Vagina (tissue), 2 donors: ENCODE measurements at places on chromosomes 13 and 19.
A peak's percentile ranks its signal among the peaks of the same experiment; 100 is the strongest.

GRCh38 chr13:48862572-48862971 is 113.1 kb upstream of the FNDC3A start:
- no peak for DNase-seq
- no peaks in the 10 kb centered on the region for H3K27me3 ChIP-seq
- H3K4me1 ChIP-seq = no peaks in the 10 kb centered on the region
- H3K27ac ChIP-seq = no peak overlapping the region
- H3K4me3 ChIP-seq = no peak overlapping the region
- no peaks in the 10 kb centered on the region for H3K36me3 ChIP-seq

GRCh38 chr13:94656766-94657165 is 55.1 kb downstream of the GPR180 start:
- H3K4me1 ChIP-seq = no peaks in the 10 kb centered on the region
- no peaks in the 10 kb centered on the region for H3K36me3 ChIP-seq
- H3K27me3 ChIP-seq = no peaks in the 10 kb centered on the region
- no peak overlapping the region for H3K27ac ChIP-seq
- no peak for DNase-seq

DNA sequence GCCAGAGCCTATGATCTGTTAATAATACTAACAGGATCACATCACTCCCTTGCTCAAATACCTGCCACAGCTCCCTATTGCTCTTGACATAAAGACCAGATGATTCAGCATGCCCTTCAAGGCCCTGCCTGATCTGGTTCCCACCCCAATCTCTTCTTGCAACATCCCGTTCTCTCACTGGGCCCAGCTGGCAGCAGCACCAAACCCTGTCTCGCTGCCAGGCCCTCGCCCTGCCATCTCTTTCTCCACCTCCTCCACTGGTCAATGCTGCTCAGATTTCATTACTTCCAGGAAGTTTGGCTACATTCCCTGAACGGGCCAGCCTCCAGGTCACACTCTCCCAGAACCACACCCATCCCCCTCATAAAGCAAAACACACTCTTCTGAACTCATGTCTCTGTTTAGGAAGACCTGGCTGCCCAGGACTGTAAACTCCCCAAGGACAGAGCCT is 8.6 kb upstream of the BCAT2 start:
- H3K4me3 ChIP-seq = no peak overlapping the region
- no peak for DNase-seq
- no peaks in the 10 kb centered on the region for H3K27me3 ChIP-seq

DNA sequence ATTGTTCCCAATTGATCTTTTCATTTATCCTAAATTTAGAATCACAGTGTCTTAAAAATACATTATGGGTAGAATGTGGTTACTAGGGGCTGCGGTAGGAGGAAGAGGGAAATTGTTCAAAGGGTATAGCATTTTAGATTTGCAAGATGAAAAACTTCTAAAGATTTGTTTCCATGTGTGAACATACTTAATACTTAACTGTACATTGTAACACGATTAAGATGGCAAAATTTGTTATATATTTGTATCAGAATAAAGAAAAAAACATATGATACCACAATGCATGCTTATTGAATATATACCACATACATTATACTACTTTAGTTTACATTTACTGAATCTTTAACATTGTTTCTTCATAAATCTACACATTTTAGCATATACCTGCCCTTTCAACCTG is 677.3 kb upstream of the PCDH20 start:
- H3K27ac ChIP-seq = no peak overlapping the region
- H3K4me1 ChIP-seq = no peaks in the 10 kb centered on the region
- H3K4me3 ChIP-seq = no peak overlapping the region
- H3K36me3 ChIP-seq = peaks cover 2% of the 10 kb centered on the region
- DNase-seq = no peak

- no peaks in the 10 kb centered on the region for H3K27me3 ChIP-seq
- no peaks in the 10 kb centered on the region for H3K36me3 ChIP-seq
- DNase-seq = no peak
- peak overlapping the region; percentile 71 for H3K4me3 ChIP-seq
These were observed 638 bp downstream of the USPL1 start for GRCh38 chr13:30618186-30618929.

- no peaks in the 10 kb centered on the region for H3K27me3 ChIP-seq
- DNase-seq = no peak
- no peak overlapping the region for H3K27ac ChIP-seq
- peaks cover 21% of the 10 kb centered on the region for H3K4me1 ChIP-seq
- H3K4me3 ChIP-seq = no peak overlapping the region
These were observed 5.0 kb downstream of the FOSB start for GRCh38 chr19:45472563-45473366.

- no peak overlapping the region for H3K27ac ChIP-seq
- no peaks in the 10 kb centered on the region for H3K4me1 ChIP-seq
- H3K4me3 ChIP-seq = no peak overlapping the region
- no peaks in the 10 kb centered on the region for H3K36me3 ChIP-seq
These were observed 1162.3 kb downstream of the SLITRK1 start for GRCh38 chr13:82719987-82720386.

- no peaks in the 10 kb centered on the region for H3K36me3 ChIP-seq
- H3K4me1 ChIP-seq = peaks cover 25% of the 10 kb centered on the region
These were observed at the start of gene DLL3 for GRCh38 chr19:39498798-39499642. TSS of gene DLL3 (plus strand) at chr19:39498947. CDS start at chr19:39498975, 28 bp downstream.

DNA sequence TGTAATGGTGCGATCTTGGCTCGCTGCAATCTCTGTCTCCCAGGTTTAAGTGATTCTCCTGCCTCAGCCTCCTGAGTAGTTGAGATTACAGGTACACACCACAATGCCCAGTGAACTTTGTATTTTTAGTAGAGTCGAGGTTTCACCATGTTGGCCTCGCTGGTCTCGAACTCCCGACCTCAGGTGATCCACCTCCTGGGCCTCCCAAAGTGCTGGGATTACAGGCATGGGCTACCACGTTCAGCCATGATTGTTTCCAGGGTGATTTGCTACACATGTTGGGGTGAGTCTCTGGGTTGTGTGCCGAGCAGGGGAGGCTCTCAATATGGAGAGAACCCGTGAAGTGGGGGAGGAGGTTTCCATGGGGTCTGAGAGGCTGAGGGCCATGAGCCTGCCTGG is 24.8 kb upstream of the CEACAM21 start:
- DNase-seq = no peak
- H3K4me1 ChIP-seq = no peaks in the 10 kb centered on the region
- H3K4me3 ChIP-seq = no peak overlapping the region
- no peaks in the 10 kb centered on the region for H3K36me3 ChIP-seq

DNA sequence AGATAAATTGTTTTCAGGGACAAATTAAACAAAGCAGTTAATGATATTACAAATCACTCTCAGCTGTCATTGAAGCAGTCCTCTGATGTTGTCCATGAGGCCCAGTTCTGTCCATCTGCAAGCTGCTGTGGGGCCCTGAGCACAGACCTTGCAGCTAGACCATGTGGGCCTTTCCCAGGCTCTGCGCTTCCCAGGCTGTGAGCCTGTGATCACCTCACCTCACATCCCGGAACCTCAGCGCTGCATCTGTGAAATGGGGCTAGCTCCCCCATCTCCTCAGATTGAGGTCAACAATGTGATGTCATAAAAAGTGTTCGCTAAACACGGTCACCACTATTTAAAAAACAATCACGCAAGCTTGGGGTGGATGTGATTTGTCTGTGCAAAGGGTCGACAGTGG is 51.9 kb upstream of the UQCRFS1 start:
- no peak overlapping the region for H3K4me3 ChIP-seq
- no peak overlapping the region for H3K27ac ChIP-seq
- no peaks in the 10 kb centered on the region for H3K36me3 ChIP-seq
- no peaks in the 10 kb centered on the region for H3K27me3 ChIP-seq
- DNase-seq = peak; percentile 65

- no peaks in the 10 kb centered on the region for H3K27me3 ChIP-seq
- no peak overlapping the region for H3K27ac ChIP-seq
- H3K4me1 ChIP-seq = peaks cover 42% of the 10 kb centered on the region
- H3K4me3 ChIP-seq = no peak overlapping the region
- H3K36me3 ChIP-seq = no peaks in the 10 kb centered on the region
These were observed 120.0 kb upstream of the RNF113B start for GRCh38 chr13:98297051-98297450.

DNA sequence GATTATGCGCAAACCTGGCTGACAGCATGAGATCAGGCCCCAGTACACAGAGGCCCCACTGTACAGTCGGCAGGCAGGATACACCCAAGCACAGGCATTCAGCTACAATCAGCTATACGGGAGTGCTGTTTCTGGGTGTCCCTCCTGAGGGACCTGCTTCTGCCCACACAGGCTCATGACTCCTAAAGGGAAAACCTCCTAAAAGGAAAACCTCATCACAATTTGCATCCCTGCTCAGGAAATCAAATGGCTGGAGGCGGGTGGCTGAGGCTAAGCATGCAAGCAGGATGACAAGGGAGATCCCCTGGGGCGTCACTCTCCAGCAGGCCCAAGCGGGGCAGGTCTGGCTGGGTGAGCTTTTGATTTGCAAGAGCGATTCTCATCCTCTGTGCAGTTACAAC is 99.8 kb downstream of the CRYL1 start:
- no peaks in the 10 kb centered on the region for H3K27me3 ChIP-seq
- H3K4me1 ChIP-seq = no peaks in the 10 kb centered on the region
- H3K4me3 ChIP-seq = no peak overlapping the region
- DNase-seq = no peak

- H3K27ac ChIP-seq = peak overlapping the region; percentile 93
- no peaks in the 10 kb centered on the region for H3K27me3 ChIP-seq
- H3K4me1 ChIP-seq = peaks cover 33% of the 10 kb centered on the region
- H3K36me3 ChIP-seq = no peaks in the 10 kb centered on the region
These were observed 493 bp upstream of the LHFPL6 start for GRCh38 chr13:39603424-39603947.

GRCh38 chr13:46104868-46105267 is at the start of gene CPB2:
TSS of gene CPB2 (minus strand) at chr13:46105033. CDS start at chr13:46105009, 24 bp downstream.
- H3K27me3 ChIP-seq = no peaks in the 10 kb centered on the region
- H3K36me3 ChIP-seq = no peaks in the 10 kb centered on the region
- no peak within 1 kb of the TSS for H3K27ac ChIP-seq
- no peak for DNase-seq
- no peaks in the 10 kb centered on the region for H3K4me1 ChIP-seq

DNA sequence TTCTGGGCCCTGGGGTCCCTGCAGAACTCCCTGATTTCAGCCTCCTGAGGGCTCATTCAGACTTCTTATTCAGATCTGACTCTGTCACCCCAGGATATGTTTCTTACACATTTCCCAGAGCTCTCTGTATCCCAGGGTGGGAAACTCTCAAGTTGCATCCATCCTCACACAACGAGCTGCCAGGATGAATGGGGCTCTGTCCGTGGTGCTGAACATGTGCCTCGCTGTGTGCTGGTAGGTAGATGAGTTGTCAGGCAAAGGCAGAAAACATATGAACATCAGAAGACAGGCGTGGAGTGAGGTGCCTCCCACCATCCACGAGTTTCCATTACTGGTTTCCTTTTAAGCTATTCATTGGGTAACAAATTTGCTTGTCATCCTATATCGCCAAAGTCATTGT is 11.4 kb upstream of the IGFL1 start:
- no peak overlapping the region for H3K4me3 ChIP-seq
- H3K27me3 ChIP-seq = no peaks in the 10 kb centered on the region
- no peak for DNase-seq
- no peak overlapping the region for H3K27ac ChIP-seq

DNA sequence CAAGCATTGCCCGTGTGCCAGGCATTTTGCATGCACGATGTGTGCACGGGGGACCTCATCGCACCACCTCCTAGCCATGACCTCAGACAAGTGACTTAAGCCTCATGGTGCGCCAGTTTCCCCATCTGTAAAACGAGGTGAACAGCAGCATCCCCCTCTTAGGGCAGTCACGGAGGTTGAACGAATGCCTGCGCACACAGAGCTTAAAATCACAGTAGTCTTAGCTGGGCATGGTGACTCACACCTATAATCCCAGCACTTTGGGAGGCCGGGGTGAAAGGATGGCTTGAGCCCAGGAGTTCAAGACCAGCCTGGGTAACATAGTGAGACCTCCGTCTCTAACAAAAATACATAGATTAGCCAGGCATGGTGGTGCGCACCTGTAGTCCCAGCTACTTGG is 48.6 kb downstream of the PIN1 start:
- H3K36me3 ChIP-seq = no peaks in the 10 kb centered on the region
- no peak overlapping the region for H3K4me3 ChIP-seq
- H3K27ac ChIP-seq = no peak overlapping the region

- H3K4me3 ChIP-seq = no peak overlapping the region
- no peak for DNase-seq
- H3K27me3 ChIP-seq = no peaks in the 10 kb centered on the region
- H3K27ac ChIP-seq = no peak overlapping the region
- H3K36me3 ChIP-seq = no peaks in the 10 kb centered on the region
- H3K4me1 ChIP-seq = no peaks in the 10 kb centered on the region
These were observed 43.3 kb downstream of the DZIP1 start for GRCh38 chr13:95601216-95601615.

DNA sequence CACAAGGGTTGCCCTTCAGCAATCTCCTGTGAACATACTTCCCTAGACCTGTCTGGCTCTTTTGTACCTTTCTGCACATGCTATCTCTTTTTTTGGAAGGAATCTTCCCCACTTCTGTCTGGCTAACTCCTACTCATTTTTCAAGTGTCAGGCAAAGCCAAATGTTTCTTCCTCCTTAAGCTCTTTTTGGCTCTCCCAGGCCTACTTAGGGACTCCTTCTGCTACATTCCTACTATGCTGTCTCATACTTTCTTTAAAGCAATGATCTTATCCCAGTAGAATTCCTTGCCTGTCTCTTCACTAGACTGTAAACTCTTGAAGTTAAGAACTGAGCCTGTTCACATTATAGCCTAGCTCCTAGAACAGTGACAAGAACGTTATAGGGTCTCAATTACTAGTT is 114.9 kb upstream of the WASF3 start:
- no peak for DNase-seq
- H3K27me3 ChIP-seq = no peaks in the 10 kb centered on the region
- no peak overlapping the region for H3K27ac ChIP-seq
- H3K4me3 ChIP-seq = no peak overlapping the region
- no peaks in the 10 kb centered on the region for H3K4me1 ChIP-seq

DNA sequence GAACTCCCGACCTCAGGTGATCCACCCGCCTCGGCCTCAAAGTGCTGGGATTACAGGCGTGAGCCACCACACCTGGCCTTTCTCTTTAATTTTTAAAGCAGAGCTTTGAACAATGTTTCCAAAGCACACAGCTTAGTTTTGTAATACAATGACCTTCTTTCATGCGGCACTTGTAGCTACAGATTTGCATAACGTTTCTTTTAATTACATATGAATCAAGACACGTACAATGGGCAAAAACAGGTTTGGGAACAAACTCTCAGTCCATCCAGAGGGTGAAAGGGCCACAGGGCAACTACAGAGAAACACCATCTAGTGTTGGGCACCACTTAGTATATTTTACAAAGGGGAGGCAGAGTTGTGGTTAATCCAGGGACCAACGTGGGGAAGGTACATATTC is 19.0 kb upstream of the S1PR4 start:
- peaks cover 11% of the 10 kb centered on the region for H3K4me1 ChIP-seq
- H3K27ac ChIP-seq = no peak overlapping the region
- no peak for DNase-seq
- H3K36me3 ChIP-seq = no peaks in the 10 kb centered on the region
- H3K27me3 ChIP-seq = no peaks in the 10 kb centered on the region

DNA sequence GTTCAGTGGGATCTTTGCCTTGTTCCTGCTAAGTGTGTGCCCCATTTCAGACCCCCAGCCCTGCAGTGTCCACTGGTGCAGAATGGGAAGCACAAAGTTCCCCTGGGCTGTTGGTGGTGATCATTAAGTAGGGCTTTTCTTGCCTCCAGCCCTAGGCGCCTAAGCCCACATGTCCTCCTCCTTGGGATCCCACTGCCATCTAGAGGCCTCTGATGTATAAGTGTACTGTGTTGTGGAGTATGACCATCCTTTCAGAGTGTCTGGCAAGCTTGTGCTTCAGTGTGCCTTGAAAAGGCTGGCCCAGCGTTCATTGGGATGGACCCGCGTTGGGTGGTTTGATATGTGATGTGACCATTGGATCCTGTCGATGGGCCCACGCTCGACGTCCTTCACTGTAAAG is 71.2 kb downstream of the WASF3 start:
- H3K4me1 ChIP-seq = no peaks in the 10 kb centered on the region
- H3K27ac ChIP-seq = no peak overlapping the region
- DNase-seq = no peak
- no peaks in the 10 kb centered on the region for H3K36me3 ChIP-seq
- no peaks in the 10 kb centered on the region for H3K27me3 ChIP-seq
- H3K4me3 ChIP-seq = no peak overlapping the region
